Aorta (tissue), 5 donors: ENCODE measurements at places on chromosomes 6 and 20.

DNA sequence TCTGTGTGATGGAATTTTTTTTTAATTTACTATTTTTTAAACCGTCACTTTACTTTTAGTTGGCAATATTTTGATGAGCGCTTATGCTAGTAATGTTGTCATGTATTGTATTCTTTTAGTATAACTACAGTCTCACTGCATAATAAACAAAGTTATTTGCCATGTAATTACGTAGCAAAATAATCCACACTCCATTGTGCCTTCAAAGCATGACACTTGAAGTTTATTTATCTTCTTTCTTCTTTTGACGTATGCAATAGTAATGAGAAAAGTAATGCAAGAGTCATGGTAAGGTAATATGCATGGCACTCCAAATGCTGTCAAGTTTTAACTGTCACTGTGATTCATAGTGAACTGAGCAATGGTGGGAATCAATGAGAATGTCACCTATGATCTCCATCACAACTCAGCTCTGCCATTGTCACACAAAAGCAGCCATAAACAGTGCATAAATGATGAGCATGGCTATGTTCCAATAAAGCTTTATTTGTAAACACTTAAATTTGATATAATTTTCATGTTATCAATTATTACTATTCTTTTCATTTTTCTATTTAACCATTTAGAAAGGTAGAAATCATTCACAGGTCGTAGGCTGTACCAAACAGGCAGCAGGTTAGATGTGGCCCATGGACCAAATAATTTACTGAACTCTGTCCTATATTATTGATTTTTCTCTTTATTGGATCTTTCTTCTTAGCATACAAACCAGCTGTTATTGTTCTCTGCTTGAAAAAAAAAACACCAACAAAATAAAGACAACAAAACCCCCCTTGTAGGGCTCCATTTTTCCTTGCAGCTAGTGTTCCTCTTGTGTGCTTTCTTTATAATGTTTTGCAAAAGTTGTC is 27.1 kb downstream of the RNF217 start:
- DNase-seq = no peak

DNA sequence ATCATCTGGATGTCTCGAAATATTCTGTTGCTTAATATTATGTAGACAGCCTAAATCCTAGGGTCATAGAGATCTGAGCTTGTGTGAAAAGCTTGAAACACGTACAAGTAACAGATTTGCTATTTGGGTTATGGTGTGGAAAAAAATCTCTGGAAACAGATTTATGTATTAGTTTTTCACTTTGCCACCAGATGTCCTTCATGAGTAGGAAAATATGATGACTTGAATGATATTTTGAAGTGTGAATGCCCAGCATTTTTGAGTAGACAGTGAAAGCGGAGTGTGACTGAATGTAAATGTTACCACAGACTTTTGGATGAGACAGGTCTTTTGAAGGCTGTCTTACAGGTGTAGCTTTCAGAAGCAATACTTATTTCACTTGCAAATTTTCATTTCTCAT is 4.2 kb upstream of the BMP6 start:
- no peak for DNase-seq

GRCh38 chr6:53765270-53765669 is 29.5 kb upstream of the LRRC1 start:
- DNase-seq = no peak

- DNase-seq = no peak
Measured at GRCh38 chr20:63951398-63952209, 4.6 kb downstream of the UCKL1 start.

- DNase-seq = no peak
Measured at GRCh38 chr6:128024969-128025368, 124.1 kb upstream of the THEMIS start.

- no peak for DNase-seq
Measured at GRCh38 chr6:162854734-162855191, 127.0 kb downstream of the PACRG start.

- DNase-seq = no peak
Measured at GRCh38 chr20:2585811-2586210, 49.4 kb downstream of the TMC2 start.

GRCh38 chr6:68673255-68673654 is 38.2 kb downstream of the ADGRB3 start:
- DNase-seq = no peak
